ENCODE measurements at places on chromosomes 11 and 22.

- peak; percentile 71 for DNase-seq
Measured at GRCh38 chr11:69554849-69555248, 73.4 kb downstream of the LINC01488 start.

DNA sequence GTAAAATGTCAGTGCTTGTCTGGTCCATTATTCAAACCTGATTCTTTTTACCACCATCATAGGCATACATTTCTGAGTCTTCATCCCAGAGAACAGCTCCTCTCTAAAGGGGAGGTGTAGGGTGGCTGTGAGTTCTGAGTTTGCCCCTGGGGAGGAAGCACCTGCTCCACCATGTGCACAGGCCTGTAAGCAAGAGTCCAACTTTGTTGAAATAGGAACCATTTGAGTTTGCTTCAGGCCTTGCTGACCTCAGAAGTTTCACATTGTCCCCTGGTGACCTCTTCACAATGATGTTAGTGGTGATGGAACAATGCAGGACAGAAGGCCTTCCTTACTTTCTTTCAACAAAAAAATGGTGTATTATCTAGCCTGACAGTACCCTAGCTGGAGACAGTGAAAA lies 54.6 kb upstream of the TOP3B start:
- DNase-seq, result no peak

DNA sequence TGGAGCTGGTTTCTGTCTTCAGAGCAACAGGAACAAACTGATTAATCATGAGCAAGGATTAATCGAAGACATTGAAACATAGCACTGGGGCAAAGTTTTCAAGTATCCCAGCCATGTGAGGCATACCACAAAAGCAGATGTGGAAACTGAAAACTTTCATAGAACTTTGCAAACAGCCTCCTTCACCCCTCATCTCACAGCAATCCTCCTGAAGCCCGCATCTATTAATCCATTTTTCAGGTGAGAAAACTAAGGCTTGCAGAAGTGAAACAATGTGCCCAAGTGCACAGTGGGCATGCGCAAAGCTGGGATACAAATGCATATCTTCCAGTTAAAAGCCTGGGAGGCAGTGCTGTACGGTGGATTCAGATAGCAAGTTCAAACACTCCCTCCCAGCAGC lies 58.6 kb upstream of the HMGXB4 start:
- DNase-seq, result no peak

DNA sequence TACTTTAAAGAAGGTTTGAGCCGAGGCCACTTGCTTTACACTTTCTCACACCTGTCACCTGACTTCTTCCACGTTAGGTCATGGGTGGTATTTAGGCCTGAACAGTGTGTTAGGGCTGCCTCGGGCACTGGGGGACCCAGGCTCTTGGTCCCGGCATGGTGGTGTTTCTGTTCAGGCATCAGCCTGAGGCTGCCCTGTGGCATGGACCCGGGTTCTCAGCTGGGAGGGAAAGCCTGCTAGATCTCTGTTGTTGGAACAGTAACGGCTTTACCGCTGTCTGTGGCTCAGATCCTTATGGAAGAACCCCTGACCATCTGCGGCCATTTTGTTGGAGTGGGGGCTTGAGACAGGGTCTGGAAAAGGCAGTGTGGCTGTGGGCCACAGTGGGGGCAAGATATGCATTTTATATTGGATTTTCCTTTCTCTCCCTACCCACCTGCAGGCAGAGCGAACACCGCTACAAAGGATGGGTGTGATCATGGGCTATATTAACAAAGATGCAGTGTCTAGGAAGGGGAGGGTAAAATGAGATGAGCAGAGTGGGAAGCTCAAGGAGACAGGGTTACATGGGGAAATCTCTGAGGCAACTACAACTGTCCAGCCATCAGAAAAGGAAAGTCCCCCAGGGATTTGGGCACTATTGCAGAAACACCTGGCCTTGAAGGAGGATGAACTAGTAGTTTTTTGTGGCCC lies 1.6 kb upstream of the KCNJ11 start:
- no peak for DNase-seq

Data from HTR-8/SVneo (cell line).